ENCODE measurements at places on chromosomes 5 and 9. TPM values are rescaled to one million over a fixed set of nuclear protein-coding genes. Genes with fewer than 3 reads are reported as not detected.

DNA sequence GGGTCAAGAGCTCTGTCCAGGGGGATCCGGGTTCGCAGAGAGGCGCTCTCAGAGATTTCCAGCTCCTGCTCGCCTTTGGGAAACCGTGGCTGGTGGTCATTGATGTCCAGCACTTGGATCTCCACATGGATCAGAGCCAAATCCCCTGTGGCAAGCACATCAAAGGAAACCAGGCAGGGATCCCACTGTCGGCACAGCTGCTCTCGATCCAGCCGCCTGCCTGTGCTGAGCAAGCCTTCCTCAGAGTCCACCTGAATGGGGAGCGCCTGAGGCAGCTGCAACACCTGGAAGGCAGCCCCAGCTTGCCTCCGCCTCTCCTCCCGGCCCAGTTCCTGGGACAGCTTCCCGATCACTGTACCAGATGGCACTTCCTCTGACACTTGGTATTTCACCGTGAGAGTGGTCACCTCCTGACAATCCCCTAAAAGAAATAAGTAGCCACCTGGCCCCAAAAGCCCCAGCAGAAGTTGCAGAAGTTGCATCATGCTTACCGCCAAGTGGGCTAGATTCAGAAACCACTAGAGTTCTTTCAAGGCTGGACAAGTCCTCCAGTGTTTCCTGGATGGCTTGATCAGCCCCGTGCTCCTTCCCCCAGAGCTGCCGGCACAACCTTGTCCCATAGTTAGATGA lies 520 bp downstream of the PCDH12 start:
- DNase-seq = no peak

- no peak for DNase-seq
Measured at GRCh38 chr9:109816490-109816889, 36.5 kb downstream of the PALM2AKAP2 start.

DNA sequence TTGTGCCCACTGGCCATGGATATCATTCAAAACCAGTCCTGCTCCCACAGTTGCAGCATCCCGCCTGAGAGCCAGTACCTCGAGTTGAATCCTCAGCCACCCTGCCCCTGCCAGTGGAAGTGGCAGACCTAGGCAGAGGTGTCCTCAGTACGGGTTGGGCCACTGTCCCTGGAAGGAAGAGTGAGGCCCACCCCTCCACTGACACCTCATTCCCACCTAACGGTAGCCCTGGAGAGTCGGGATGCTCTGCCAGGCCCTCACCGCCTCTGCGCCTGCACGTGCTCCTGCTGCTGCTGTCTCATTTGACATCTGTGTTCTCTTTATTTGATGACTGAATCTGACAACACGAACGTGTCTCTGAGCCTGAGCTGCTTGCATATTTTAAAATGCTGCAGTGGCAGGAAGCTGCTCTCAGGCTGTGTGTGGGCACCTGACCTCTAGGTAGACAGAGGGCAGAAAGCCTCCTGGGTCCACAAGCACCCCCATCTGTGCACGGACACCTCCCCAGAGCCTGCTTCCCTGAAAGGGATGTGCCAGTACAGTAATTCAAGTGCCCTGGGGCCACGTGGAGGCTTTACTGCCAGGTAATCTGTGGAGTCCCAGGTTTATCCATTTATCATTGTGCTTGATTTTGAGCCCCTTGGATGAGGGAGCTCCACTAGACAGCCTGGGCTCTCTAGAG lies 194.7 kb downstream of the CACNA1B start:
- no peak for DNase-seq

DNA sequence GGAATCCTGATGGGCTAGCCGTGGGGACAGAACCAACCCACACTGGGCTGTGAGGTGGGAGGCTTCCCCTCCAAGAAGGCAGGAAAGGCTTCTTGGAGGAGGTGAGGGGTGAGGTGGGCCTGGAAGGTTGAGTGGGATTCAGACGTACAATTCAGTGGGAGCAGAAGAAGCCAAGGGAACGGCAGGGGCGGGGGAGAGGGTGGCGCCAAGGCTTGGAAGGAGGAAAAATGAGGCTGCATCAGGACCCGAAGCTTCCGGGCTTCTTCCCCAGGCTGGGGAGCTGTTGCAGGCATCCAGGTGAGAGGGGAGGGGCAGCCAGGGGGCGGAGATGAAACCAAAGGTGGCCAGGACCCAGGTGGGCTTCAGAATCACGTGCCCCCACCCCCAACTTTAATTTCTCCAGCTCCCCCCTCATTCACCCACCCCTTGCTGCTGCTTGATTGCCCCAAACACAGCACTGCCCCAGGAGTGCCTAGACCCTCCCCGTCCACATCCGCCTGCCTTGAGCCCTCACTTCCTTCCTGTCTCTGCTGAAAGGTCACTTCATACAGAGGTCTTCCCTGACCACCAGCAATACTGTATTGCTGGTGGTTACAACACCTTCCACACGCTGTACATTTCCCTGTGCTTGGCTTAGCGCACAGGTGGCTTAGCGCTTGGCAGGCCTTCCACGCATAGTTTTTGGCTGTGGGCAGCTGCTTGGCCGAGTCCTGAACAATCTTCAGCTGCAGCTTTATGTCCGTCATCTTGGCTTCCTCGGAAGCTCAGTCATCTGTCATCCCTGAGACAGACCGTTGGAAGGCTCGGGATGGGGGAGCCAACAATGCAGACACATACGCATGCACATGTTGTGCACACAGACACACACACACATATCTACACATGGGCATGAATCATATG lies 193.5 kb downstream of the RGS3 start:
- no peak for DNase-seq

- peak; percentile 65 for DNase-seq
Measured at GRCh38 chr9:131661568-131662288, 78.1 kb downstream of the RAPGEF1 start.

GRCh38 chr5:96177303-96177869 lies 215.7 kb upstream of the ELL2 start:
- no peak for DNase-seq

GRCh38 chr5:20109326-20109725 lies 121.3 kb upstream of the CDH18 start:
- no peak for DNase-seq

GRCh38 chr5:18652404-18653215 lies 1018.4 kb downstream of the TAF11L14 start:
- no peak for DNase-seq

- no peak for DNase-seq
Measured at GRCh38 chr5:59149827-59150226, 567.0 kb downstream of the RAB3C start.

- no peak for DNase-seq
Measured at GRCh38 chr9:81825846-81826516, 102.2 kb upstream of the SPATA31D4 start.

DNA sequence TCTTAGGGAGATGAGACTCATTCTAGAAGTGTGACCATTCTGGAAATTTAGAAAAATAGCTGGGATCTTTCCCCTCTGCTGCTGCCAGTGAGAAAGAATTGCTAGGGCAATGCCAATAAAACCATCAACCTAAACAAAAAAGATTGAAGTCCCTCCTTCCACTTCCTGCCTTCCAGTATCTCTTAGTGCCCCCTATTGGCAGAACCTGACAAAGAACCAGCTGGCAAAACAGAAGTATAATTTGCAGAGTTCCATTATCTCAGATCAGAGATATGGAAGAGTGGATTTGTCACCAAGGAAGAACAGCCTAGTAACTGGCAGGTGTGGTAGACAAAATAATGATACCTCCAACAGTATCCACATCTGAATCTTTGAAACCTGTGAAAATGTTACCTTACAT lies 13.8 kb upstream of the PLCXD3 start:
- DNase-seq = no peak

GRCh38 chr5:91156242-91156641 lies 226.9 kb downstream of the ARRDC3 start:
- DNase-seq = no peak

DNA sequence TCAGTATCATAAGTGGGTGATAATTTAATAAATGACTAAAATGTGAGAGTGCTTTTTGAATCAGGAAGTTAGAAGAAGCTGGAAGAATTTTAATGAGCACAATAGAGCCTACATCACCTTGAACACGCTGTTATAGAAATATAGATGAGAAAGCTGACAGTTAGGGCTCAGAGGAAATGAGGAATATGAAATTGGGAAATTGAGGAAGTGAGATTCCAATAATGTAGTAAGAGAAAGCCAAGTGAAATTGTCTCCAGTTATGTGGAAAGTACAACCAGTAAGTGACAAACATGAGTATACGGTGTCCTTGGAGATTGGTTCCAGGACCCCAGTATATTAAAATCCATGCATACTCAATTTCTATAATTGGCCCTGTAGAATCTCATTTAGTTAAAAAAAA lies 235.9 kb upstream of the FAM174A start:
- no peak for DNase-seq

DNA sequence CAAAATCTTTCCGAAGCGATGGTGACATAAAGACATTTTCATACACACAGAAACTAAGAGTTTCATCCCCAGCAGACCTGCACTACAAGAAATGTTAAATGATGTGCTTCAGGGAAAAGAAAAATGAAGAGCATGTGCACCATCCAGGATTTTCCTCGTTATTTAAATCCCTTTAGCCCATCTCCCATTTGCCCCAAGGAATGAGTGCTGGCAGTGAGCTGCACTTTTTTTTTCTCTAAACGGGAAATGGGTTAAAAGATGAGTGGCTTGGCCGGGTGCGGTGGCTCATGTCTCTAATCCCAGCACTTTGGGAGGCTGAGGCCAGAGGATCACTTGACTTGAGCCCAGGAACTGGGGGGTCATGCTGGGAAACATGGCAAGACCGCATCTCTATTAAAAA lies 6.8 kb upstream of the LRRC14B start:
- no peak for DNase-seq

DNA sequence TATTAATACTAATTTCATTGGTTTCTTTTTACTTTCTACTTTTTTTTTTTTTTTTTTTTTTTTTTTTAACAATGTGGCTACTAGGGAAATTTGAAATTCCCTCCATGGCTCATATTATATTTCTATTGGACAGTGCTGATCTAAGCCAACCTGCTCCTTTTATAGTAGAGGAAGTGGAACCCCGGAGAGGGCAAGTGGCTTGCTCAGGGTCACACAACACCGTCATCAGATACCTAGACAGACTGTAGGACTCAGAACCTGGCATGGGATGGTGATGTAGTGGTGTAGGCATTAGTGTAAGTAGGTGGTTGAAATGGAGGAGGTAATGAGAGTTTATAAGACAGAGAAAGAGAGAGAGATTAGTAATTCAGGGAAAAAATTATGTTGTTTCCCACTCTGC lies 10.8 kb downstream of the ZNF618 start:
- no peak for DNase-seq

- DNase-seq = no peak
Measured at GRCh38 chr5:312845-313244, 8.7 kb upstream of the AHRR start.

- DNase-seq = no peak
Measured at GRCh38 chr9:130453487-130453886, 8.7 kb downstream of the ASS1 start.

Gene SHISAL2B
- not detected for total RNA-seq

Gene CFAP157
- 0.20 TPM for total RNA-seq

Gene GPR21
- total RNA-seq = 0.88 TPM

Gene CNOT6
- total RNA-seq = 49.7 TPM

Gene SPINK1
- not detected for total RNA-seq

Gene SPATA6L
- total RNA-seq = not detected

Gene CDH9
- not detected for total RNA-seq

Gene ANKRD34B
- not detected for total RNA-seq

Gene RICTOR
- total RNA-seq = 33.9 TPM

Gene AHRR
- total RNA-seq = 23.7 TPM

Gene LCN15
- not detected for total RNA-seq

Gene STK10
- total RNA-seq = 88.6 TPM

Gene PCDHA4
- not detected for total RNA-seq

Gene ARL14EPL
- not detected for total RNA-seq

Measured in activated T-helper 1 cell treated with anti-CD3 and anti-CD28 coated beads, Interleukin-12 subunit alpha, Interleukin-12 subunit beta, Interleukin-2, Interleukin-4 antibody, amounts not matched to agents 30 ng/mL and 10 ng/mL and 1 ng/mL, durations not matched to agents 14 hours and 24 hours and 36 hours (primary cell).